ENCODE measurements at places on chromosomes 5 and 9. TPM values are rescaled to one million over a fixed set of nuclear protein-coding genes. Genes with fewer than 3 reads are reported as not detected.

The LHX3 gene
- total RNA-seq = not detected

The CDK9 gene
- total RNA-seq = 17.8 TPM

The CNTLN gene
- 5.9 TPM for total RNA-seq

The SMIM23 gene
- not detected for total RNA-seq

The SLC6A7 gene
- total RNA-seq = not detected

The SLC45A2 gene
- under 0.01 TPM for total RNA-seq

The ZDHHC11B gene
- total RNA-seq = not detected
